ENCODE measurements at places on chromosomes 3 and 15.

GRCh38 chr3:141123677-141124410, 72.7 kb downstream of the SPSB4 start:
- DNase-seq = no peak

DNA sequence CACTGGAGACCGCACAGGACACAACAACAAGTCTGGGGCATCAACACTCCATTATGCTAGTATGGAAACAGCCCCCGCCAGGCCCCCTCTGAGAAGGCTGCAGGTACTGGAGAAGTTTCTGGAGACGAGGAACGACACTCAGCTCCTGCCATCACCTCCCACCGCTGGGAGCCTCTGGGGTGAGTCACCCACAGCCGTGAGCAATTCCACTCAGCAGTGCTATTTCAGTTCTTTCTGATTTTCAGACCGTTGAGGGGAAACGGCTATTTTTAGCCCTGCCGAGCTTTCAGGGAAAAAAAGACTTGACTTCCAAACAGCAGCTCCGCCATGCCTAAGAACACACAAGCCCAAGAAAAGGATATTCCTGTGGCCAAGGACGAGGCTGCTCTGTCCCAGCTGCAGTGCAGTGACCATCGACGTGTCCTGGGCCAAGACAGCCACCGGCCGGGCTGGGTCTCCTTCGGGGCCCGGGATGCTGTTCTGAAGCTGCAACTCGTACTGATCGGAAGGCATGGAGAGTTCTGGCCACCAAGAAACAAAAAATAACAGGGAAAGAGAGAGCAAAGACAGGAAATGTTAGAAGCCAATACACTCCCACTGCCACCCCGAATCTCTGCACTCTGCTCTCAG, 40.8 kb downstream of the NUP210 start:
- DNase-seq = peak; percentile 21

GRCh38 chr3:185065059-185065458, 87.8 kb downstream of the C3orf70 start:
- DNase-seq = no peak

GRCh38 chr3:123318374-123318773, 116.6 kb downstream of the SEC22A start:
- DNase-seq = no peak

DNA sequence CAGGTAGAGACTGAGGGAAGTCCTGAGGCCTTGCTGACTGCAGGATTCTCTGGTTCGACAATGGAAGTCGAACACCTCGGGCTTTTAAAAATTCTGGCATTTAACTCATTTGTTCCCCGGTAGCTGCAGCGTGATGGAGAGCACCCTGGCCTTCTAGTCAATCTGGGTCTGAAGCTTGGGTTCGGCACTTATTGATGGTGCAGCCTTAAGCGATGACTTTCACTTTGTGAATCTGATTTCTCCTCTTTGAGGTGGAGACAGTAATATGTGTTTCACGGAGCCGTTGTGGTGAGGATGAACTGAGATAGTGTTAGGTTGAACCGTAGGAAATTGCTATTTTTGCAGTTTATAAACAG, 621 bp upstream of the PARP6 start:
- no peak for DNase-seq

DNA sequence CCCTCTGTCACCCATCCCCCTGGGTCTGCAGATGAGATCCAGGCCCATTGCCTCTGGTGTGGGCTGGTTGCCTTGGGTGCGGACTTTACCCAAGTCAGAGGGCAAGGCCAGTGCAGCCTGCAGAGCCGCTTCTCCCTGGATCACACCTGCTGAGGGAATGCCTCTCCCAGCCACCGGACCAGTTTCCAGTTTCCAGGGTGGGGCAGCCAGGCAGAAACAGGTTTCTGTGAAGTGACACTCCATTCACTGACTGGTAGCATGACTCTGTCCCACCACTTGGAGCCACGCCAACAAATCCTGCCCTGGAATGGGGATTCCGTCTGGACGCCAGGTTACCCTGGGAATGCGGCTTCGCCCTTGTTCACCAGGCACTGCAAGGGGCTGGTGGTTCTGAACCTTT, 30.0 kb downstream of the PAQR5 start:
- DNase-seq = no peak

DNA sequence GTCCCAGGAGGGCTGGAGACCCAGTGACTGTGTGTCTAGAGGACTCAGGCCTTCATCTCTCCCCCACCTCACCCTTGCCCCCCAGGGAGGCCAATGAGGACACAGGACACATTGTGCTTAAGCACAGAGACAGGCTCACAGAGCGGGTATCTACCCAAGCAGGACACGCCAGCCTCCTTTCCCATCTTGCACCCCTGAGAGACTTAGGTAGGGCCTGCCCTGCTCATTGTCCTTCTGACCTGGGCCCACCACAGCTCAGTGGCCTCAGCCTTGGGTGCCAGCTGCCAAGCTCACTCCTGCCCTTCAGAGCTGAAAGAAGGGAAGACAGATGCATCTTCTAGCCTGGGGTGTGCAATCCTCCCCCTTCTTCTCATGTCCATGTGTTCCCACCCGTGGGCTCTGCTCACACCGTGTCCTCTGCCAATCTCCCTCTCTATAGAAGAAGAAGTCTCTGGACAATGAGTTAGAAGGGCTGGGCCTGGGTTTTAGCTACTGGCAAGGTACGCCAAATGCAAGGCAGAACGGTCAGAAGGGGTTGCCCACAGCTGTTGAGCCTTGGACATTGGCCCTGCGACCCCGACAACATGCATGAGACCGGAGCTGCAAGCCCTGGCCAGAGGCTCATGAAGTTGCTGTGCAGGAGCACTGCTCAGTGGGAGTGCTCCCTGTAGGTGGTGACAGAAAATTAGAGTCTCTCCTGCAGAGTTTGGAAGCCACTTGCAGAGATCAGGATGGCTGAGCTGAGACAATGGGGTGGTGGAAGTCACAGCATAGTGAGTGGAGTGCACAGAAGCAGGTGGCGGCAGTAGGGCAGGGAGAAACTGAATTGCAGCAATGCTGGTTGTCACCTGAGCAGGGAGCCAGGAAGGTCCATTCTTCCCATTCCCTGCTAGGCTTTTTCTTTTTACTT, 32.8 kb downstream of the ACSBG1 start:
- DNase-seq = no peak

DNA sequence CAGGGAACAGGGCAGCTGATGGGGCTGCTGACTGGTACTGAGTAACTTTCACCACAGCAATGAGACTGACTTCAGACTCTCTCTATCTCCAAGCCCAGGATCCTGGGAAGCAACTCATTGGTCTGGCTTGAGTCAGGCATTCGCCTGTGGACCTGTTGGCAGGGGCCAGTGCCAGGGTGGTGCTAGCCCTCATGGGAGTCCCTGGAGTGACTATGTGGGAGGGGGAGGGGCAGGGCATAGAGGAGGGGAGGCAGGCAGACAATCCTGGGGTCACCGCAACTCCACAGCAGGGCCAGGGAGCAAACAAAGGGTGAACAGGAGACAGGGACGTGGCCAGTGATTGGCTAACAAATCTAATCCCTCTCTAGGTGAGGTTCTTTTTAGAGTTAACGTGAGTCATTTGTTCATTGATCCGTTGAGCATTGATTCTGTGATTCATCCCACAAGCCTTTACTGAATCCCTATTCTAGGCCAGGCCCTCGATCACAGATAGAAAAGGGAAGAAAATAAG, 71.8 kb downstream of the CEMIP start:
- DNase-seq = peak; percentile 73

GRCh38 chr3:46061108-46061720, 33.9 kb upstream of the XCR1 start:
- DNase-seq = no peak

GRCh38 chr15:48602358-48603122, 43.0 kb downstream of the FBN1 start:
- DNase-seq = peak; percentile 61

DNA sequence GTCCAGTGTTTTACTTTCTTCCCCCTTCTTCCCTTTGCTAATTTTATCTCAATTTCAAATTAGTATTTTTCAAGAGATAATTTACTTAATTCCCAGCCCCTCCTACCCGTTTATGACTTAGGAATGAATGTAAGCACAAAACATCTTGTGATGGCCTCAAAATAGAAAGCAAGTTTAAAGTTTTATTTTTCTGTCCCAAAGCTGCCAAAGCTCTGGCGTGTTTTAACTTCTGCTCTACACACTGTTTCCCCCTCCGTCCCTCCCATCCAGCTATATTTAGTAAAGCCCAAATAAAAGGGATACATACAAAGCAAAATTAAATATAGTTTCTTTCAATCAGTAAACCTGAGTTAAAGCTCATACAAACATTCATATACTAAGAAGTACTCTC, 59.9 kb downstream of the IGF2BP2 start:
- no peak for DNase-seq

DNA sequence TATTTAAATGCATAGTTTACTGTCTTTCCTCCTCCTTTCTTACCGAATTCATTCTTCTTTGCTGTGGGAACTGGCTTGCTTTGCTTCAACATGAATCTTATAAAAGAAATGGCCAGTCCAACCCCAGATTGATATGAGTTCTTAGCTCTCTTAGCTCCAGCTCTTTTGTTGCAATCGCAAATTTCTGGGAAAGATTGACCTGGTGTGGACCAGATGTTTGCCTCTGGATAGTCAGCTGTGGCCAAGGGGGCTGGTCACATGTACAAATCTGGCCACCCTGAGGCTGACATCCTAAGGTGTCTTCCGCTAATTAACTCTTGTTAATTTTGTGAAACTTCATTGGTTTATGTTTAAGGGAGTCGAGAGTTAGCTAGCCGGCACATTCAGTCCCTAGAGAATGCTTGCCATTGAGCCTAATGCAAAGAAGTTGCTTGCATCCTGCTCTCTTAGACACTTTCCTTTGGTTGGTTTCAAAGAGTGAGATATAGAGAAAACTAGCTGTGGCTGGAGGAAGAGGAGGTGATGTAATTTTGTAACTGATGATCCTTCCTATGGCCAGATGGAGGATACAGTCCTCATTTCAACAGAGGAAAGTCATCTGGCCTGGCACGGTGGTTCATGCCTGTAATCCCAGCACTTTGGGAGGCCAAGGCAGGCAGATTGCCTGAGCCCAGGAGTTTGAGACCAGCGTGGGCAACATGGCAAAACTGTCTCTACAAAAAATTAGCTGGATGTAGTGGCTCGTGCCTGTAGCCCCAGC, 162.4 kb downstream of the ADAMTSL3 start:
- DNase-seq = no peak

GRCh38 chr15:70068783-70069565, 28.7 kb downstream of the TLE3 start:
- no peak for DNase-seq

- DNase-seq = no peak
These were observed 167.6 kb downstream of the RAB11A start for GRCh38 chr15:66036859-66037258.

DNA sequence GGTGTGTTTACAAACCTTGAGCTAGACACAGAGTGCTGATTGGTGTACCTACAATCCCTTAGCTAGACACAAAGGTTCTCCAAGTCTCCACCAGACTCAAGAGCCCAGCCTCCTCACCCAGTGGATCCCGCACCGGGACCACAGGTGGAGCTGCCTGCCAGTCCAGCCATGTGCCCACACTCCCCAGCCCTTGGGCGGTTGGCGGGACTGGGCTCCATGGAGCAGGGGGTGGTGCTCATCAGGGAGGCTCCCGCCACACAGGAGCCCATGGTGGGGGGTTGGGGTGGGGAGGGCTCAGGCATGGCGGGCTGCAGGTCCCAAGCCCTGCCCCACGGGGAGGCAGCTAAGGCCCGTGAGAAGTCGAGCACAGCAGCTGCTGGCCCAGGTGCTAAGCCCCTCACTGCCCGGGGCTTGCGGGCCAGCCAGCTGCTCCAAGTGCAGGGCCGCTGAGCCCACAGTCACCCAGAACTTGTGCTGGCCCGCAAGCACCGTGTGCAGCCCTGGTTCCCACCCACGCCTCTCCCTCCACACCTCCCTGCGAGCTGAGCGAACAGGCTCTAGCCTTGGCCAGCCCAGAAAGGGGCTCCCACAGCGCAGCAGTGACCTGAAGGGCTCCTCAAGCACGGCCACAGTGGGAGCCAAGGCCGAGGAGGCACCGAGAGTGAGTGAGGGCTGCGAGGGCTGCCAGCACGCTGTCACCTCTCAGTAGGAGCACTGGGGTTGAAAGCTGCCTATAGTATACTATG, 43.7 kb downstream of the CASR start:
- DNase-seq = no peak

- no peak for DNase-seq
These were observed 35.6 kb downstream of the KLHL6 start for GRCh38 chr3:183519891-183520290.

DNA sequence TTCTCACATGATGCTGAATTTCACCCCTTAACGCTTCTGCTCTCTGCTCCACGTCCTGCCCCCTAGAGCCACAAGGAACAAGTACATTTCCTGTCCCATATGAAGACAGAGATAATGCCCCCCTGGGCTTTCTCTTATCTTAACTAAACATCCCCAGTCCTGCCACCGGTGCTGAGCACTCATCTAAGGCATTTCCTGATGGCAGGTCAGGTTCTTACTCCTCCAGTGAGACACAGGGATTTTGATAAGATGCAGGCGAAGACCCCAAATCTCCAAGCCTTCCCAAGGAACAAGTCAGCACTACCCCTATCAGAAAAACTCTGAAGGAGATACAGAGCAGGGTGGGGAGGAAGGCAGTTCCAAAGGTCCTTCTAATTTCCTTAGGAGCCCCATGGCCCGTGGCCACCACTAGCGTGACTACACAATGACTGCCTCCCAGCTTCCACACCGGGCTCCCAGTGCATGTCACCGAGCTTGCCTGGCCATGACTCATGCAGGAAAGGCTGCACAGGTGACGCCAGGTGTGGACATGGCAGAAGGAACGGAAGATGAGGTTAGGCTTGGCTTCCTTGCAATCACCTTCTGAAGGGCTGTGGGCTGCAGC, 152.9 kb downstream of the XXYLT1 start:
- DNase-seq = no peak

GRCh38 chr15:79943820-79944219, 27.2 kb downstream of the BCL2A1 start:
- no peak for DNase-seq

GRCh38 chr15:41568350-41569017, 9.5 kb downstream of the TYRO3 start:
- DNase-seq = no peak

GRCh38 chr15:63231206-63231605, 41.8 kb downstream of the RAB8B start:
- no peak for DNase-seq

DNA sequence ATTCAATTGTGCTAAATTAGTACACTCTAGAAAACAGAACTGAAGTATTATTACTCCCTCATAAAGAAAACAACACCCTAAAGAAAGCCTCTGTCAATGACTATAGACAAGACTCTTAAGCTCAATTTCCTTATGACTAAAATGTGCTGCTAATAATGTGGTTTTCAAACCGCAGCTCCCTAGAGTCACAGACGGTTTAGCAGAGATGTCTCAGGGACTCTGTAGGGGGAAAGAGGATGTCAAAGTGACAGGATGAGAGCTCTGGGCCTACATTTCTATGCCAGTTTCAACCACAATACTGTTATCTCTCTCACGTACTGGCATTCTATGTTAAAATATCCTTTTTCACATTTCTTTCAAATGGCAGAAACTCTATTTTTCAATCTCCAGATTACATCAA, 37.6 kb upstream of the WDR49 start:
- no peak for DNase-seq

DNA sequence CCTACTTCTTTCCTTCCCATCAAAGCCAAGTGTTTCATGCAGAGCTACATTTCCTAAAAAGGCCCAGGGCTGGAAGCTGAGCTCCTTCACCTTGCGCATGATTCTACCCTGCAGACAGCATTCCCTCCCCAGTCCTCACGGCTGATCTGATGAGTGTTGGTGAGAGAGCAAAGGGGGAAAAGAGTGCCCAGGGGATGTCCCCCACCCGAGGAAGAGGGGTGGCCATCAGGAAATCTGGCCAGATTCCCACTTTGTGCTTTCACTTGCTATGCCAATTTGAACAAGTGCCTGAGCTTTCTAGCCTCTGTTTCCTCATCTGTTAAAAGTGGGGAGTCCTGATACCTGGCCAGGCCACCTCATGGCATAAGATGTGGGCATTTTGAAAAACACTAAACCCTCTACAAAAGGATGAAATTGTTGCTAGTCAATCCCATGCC, 231.0 kb upstream of the TLE3 start:
- no peak for DNase-seq

All from kidney glomerular epithelial cell (primary cell).